ENCODE measurements at places on chromosomes 11 and 22.

DNA sequence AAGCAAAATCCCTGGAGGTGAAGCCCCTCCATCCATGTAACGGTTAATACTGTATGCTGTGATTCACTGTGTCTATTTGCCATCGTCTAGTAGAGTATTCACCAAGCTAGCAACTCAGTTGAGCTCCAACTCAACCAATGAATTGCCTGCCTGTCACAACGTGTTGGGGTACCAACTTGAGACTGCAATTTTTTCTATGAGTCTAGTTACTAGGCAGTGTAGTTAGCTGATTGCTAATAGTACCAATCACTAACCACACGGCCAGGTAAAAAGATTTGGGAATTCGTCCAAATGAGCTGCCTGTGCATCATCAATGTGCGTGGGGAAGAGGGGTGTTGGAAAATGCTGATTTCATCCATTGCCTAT lies 1.0 kb upstream of the BTG4 start:
- no peak for DNase-seq

- DNase-seq: peak; percentile 66
These were observed 39.3 kb upstream of the BSX start for GRCh38 chr11:123020968-123021367.

- no peak for DNase-seq
These were observed 19.6 kb upstream of the PRODH start for GRCh38 chr22:18955696-18956095.

DNA sequence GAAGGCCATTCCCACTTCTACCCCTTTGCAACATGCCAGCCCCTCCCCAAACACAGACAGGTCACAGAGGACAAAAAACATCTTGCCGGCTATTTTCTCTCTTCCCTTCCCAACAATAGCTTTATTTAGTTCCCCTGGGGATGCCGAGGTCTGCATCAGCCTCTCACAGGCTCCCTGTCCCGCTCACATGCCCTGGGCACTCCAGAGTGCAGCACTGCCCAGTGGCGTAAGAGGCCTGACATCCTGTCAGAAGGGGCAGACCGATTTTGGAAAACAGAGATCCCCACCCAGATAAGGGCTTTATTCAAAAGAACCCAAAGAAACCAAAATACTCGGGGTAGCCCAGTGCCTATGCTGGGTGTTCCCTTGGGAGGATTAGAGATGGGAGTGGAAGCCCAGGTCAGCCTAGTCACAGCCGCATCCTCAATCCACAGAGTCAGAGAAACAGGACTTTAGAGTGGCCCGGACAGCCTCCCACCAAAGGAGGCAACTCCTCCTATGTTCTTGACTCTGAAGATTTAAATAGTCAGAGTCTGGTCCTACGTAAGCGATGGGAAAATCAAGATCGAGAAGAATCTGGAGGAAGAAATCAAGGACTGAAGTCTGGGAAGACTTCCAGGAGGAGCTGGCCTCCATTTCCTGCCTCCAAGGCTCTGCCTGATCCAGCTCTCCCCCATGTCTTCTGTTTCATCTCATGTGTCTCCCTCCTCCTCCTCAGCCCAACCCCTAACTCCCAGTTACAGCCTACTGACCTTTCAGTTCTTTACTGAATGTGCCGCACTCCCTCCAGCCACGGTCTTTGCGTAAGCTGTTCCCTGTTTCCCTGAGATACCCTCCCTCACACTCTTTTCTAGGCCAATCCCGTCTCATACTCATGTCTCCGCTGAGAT lies 129.3 kb downstream of the FBXO7 start:
- DNase-seq: no peak

GRCh38 chr22:19884954-19885751 lies 30.5 kb upstream of the GNB1L start:
- DNase-seq: no peak

DNA sequence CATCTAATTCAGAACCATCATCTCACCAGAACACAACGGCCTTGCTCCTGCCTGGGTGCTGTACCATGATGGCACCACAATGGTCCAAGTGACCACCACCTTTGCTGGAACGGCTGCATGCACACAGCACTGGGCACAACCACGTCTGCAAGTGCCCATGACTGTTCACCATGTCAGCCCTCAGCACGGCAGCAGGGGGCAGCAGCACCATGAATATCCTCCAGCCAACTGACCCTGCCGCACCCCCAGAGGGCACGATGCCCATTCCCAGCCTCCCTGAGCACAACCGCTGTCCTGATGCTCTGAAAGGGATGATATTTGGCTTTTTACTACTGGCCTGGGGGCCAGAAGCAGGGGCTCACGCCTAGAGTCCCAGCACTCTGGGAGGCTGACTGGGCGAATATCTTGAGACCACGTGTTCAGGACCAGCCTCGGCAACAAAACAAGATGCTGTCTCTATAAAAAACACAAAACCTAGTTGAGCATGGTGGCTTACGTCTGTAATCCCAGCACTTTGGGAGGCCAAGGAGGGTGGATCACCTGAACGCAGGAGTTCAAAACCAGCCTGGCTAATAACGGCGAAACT lies 25.7 kb downstream of the DRD4 start:
- peak; percentile 41 for DNase-seq

- no peak for DNase-seq
These were observed 91.4 kb downstream of the EFCAB6 start for GRCh38 chr22:43720716-43721115.

DNA sequence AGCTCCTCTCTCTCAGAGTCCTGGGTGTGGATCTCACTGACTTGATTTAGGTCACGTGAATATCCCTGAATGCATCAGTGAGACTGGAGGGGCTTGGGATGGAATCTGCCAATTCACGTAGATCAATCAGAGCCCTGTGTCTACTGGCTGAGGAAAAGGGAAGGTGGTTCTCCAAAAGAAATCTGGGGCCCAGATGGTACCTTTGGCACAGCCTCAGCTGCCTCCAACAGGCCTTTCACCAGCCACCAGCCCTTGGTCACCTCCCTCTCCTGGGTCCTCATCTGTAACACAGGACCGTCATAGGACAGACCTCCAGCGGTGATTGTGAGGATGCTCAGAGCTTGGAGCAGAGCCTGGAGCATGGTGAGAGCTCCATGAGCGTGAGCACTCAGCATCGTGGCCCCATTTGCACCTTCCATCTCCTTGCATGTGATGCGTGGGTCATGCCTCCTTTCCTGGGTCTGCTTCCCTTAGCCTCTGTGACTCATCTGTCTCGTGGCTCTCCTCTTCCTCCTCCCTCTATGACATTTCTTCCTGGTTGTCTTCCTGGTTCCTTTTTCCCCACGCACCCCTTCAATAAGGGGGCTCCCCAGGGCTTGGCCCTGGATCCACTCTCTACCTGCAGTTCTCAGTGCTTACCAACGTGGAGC lies 7.5 kb upstream of the MIEF1 start:
- no peak for DNase-seq

Data from activated CD4-positive, alpha-beta T cell treated with anti-CD3 and anti-CD28 coated beads, Interleukin-10, Interleukin-2, amounts not matched to agents 100 ng/mL and 50 ng/mL, durations not matched to agents 16 hours and 8 hours (primary cell).